ENCODE measurements at places on chromosomes 13 and 19.

GRCh38 chr13:27619093-27619727, 1.1 kb downstream of the LNX2 start:
- DNase-seq, result no peak

- DNase-seq, result no peak
Measured at GRCh38 chr13:111595791-111596190, 275.3 kb downstream of the TEX29 start.

GRCh38 chr13:95182570-95183265, 118.5 kb downstream of the ABCC4 start:
- no peak for DNase-seq

GRCh38 chr13:21071015-21071414, 9.6 kb upstream of the LATS2 start:
- no peak for DNase-seq

GRCh38 chr13:112916296-112916695, 52.7 kb upstream of the MCF2L start:
- no peak for DNase-seq

DNA sequence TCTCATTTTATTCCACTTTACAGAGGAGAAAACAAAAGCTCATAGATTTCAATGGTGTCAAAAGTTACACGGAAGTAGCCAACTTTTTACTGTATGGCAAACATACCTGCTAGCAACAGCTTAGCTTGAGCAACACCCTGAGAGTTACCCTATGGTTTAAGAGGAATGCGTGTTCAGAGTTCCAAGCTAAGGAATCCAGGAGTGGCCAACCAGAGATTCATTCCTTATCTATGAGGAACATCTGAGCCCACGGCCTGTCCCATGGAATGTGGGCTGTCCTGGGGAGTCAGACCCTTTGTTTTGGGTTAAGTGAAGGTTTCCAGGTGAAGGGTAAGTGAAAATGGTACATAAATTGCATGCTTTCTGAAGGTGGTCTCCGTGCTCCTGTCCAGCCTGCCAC, 67.5 kb downstream of the STARD13 start:
- DNase-seq, result peak; percentile 51

DNA sequence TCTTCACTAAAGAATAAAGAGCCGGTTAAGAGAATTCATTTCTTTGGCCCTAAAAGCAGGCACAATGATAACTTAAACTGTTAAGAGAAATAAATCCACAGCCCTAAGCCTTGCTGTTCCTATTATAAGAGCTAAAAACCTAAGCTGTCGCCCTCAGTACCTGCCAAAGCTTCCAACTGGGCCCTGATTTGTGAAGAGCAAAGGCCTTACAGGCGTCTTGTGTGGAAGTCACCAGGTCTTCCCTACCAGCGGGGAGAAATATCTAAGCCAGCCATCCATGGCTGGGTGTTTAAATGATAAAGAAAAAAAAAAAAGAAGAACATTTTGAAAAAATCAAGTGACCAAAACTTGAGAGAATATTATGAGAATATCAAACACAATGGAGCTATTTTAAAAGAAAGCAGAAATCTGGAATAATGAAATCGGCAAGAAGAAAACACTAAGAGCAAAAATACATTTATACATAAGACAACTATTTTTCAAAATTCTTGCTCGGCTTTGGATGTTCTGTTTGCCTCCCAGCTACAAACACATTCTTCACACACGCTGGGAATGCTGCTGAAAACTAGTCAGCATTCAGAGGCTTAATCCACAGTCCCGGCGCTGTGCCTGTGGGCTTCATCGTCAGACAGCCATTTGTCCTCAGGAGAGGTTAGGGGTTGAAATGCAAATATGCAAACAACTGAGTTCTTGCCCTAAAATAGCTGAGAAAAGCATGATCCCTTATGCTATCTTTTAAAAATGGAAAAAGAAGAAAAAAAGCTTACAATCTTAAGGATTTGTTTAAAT, 89.8 kb upstream of the LSM14A start:
- peak; percentile 78 for DNase-seq

- peak; percentile 58 for DNase-seq
Measured at GRCh38 chr19:582497-583197, 7.0 kb upstream of the HCN2 start.

DNA sequence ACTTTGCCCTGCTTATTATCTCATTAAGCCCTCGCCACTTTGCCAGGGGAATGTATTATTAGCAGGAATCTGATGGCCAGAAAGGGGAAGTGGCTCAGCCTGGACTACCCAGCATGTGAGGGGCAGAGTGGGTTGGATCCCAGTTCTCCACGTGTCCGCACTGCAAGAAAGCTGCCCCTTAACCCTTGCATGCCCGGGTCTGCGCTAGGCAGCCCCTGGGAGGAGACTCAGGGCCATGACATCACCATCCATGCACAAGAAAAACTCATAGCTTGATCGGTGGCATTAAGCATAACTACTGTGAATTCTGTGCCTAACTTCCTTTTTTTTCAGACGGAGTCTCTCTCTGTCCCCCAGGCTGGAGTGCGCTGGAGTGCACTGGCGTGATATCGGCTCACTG, 8.9 kb downstream of the CACNG8 start:
- DNase-seq, result peak; percentile 64

- peak; percentile 91 for DNase-seq
Measured at GRCh38 chr19:518598-519231, 11.4 kb downstream of the TPGS1 start.

- no peak for DNase-seq
Measured at GRCh38 chr13:25806264-25806974, 245.4 kb downstream of the SHISA2 start.

- DNase-seq, result no peak
Measured at GRCh38 chr13:29925457-29926097, 75.2 kb upstream of the UBL3 start.

- no peak for DNase-seq
Measured at GRCh38 chr19:33669376-33669775, 47.6 kb downstream of the CHST8 start.

DNA sequence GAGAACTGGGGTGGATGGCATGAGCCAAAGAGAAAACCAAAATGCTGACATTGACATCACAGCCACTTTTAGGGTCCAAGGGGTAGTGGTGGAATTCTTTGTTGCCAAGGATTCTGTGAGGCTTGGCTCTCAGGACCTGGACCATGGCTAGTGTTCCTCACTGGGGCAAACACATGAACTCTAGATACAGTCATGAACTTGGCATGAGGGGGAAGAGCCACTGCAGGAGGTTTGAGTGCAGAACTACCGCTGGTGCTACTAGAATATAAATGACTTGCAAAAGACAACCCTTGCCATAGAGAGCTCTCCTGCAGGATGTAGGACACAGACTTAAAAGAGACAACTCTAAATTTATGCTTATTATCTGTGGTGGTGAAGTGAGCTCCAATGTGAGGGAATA, 29.8 kb upstream of the FRY start:
- no peak for DNase-seq

Data from endodermal cell (in vitro differentiated cells).